ENCODE measurements at places on chromosomes 1 and 21. TPM values are rescaled to one million over a fixed set of nuclear protein-coding genes. Genes with fewer than 3 reads are reported as not detected.

GJA8 gene
- not detected for polyA plus RNA-seq

- DNase-seq = no peak
Observed at GRCh38 chr1:99768104-99768503, 1.7 kb upstream of the FRRS1 start.

DNA sequence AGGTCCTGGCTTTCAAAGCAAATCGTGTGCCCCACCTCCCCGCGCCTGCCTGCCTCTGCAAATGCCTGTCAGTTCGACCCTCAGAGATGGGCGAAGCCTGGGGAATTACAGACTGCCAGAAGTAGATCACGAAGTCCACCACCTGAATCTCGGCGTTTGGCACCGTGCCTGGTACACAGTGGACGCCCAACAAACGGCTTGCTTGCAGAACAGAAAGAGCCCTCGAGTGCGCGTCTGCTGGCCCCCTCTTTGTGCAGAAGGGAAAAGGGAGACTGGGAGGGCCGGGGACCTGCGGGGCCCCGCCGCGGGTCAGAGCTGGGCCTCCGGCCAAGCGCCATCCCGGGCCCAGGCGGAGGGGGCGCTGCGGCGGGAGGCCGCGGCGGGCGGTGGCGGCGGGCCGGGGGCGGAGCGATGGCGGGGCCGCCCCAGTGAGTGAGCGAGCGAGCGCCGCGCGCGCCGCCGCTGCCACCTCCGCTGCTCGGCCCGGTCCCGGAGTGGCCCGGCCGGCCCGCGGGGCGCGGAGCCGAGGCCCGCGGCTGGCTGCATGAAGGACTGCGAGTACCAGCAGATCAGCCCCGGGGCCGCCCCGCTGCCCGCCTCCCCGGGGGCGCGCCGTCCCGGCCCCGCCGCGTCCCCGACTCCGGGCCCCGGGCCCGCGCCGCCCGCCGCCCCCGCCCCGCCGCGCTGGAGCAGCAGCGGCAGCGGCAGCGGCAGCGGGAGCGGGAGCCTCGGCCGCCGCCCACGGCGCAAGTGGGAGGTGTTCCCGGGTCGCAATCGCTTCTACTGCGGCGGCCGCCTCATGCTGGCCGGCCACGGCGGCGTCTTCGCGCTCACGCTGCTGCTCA, at the start of gene ZDHHC18:
Gene ZDHHC18 (plus strand): TSS at position 428 of the 845 bp plus-strand sequence. CDS start 117 bp downstream, at position 545.
- DNase-seq = peak; percentile 38

- DNase-seq = no peak
Observed at GRCh38 chr1:115679141-115679611, 37.4 kb downstream of the VANGL1 start.

DNA sequence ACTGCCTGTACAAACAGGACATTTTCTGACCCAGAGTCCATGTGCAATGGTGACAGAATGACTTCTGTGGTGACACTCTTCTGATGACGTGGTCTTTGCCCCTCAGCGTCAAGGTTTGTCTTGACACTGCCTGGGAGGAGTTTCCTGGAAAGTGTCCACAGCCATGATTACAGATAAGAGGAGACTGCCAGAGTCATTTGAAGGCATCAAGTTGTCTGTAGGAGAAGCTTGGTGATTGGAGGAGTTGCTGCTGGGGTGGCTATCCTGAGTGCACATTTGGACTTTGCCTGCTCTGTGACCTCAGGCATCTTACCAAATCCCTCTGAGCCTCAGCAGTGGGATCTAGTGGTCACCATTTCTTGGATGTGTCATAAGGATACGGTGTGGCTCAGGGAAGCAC, 17.7 kb downstream of the TCHHL1 start:
- DNase-seq = no peak
